ENCODE measurements at places on chromosomes 1 and 21.

GRCh38 chr1:163528710-163529348, 207.1 kb downstream of the NUF2 start:
- no peak for DNase-seq

DNA sequence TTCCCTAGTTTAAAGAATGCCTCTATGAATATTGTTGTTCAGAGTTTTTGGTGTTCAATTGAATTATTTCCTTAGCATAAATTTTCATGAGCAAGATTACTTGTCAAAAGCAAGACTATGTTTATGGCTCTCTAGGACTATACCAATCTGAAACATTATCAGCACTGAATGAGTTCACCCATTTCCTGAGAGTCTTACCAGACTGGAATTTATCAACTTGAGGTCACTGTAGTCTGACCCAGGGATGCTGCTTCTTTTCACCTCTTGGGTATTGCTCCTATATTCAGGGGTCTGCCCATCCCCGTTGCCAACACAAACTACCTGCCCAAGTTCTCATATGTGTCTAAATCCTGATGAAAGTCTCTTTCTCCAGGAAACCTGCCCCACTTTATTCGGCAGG, 42.6 kb downstream of the OPTC start:
- DNase-seq: no peak

DNA sequence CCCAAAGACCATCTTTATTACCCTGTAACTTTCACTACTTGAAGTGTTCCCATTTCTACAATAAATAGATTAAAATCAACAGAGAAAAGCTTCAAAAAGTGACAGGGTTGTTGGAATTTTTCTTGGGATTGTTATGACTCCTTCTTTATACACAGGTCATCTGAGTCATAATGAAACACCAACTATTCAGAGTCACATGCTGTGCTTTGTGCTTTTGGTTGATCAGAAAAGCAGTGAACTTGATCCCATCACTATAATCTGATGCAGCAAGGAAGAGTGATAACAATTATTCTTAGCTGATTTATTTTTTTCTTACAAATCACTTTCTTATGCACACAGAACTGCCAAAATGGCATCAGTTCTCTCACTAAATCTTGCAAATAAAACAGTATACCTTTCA, 422.9 kb downstream of the PTBP2 start:
- no peak for DNase-seq

- no peak for DNase-seq
Measured at GRCh38 chr1:106868828-106869227, 187.6 kb upstream of the PRMT6 start.

DNA sequence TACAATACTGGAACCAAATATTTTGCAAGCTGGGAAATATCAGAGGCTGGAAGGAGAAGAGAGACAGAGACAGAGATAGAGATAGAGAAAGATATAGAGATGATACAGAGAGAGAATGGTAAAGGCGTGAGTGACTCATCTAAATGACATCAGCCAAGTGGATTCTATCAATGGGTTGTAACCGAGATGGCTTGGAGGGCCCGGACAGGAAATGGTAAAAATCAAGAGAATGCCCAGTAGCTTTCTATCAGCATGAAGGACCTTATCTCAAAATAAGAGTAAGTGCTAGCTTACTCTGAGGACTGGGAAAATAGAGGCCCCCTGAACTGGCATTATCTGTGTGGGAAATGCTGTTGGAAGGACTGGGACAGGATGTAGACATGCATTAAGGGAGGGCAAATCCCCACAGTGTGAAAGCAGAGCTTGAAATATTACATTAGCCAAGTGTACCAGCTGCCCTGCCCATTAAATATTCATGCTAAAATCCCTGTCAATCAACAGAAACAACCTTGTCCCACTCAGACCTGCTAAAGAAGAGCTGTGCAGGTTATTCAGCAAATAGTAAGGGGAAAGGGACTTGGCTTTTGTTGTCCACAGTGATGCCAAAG, 76.6 kb upstream of the ZNF644 start:
- DNase-seq: no peak

DNA sequence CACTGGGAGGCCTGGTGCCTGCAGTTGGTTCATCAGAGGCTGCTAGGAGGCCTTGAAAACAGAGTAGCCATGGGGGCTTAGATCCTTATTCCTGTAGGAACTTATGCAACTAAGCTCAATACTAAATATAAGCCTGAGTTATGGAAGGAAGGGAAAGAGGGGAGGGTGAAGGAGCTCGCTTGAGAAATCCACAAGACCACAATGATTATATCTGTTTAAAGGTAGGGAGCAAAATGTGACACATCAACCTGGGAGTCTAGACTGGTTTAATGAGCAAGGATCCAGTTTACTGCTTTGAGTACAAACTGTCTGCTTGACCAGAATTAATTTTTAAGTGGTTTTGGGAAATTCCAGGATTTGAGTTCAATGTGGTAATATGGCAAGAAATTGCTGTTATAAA, 20.4 kb upstream of the ANGPTL7 start:
- DNase-seq: no peak

DNA sequence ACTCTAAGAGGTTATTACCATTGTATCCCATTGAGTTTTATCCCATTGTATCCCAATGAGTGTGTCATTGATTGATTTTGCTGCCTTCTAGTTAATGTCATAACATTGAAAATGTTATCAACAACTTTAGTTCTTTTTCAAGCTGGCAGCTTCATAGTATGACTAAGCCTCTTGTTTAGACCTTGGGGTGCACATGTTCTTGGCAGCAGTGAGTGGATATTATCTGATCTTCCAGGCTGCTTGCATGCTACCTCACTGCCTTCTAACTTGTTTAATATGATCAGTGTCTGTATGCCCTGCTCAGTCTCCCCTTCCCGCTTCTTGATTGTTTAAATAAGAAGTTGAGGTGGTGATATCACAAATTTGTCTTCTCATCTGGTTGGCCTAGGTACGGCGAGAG, 24.6 kb downstream of the NTPCR start:
- DNase-seq: no peak

GRCh38 chr1:203127666-203128430, at the start of gene ADORA1:
Gene ADORA1 (plus strand): TSS chr1:203127726. CDS start chr1:203128842, 1,116 bp downstream.
- DNase-seq: no peak

All from stimulated activated CD8-positive, alpha-beta memory T cell treated with anti-CD3 and anti-CD28 coated beads, Interleukin-4, amount 100 ng/mL, for 4 hours (primary cell).